Hindlimb muscle (tissue), 1 donor: ENCODE measurements at places on chromosomes 1 and 21.
A peak's percentile ranks its signal among the peaks of the same experiment; 100 is the strongest.

GRCh38 chr21:31456201-31456600 is 112.1 kb upstream of the TIAM1 start:
- DNase-seq, result no peak

GRCh38 chr1:214043167-214043566 is 55.4 kb downstream of the PROX1 start:
- DNase-seq, result no peak

- no peak for DNase-seq
Observed at GRCh38 chr1:181551754-181552153, 68.4 kb downstream of the CACNA1E start.

GRCh38 chr1:48675251-48675650 is 101.4 kb downstream of the BEND5 start:
- no peak for DNase-seq

- no peak for DNase-seq
Observed at GRCh38 chr1:75165264-75165663, 31.1 kb downstream of the LHX8 start.

GRCh38 chr1:118960567-118961136 is 27.5 kb downstream of the TBX15 start:
- no peak for DNase-seq

- DNase-seq, result no peak
Observed at GRCh38 chr1:41414716-41415306, 53.6 kb downstream of the FOXO6 start.

DNA sequence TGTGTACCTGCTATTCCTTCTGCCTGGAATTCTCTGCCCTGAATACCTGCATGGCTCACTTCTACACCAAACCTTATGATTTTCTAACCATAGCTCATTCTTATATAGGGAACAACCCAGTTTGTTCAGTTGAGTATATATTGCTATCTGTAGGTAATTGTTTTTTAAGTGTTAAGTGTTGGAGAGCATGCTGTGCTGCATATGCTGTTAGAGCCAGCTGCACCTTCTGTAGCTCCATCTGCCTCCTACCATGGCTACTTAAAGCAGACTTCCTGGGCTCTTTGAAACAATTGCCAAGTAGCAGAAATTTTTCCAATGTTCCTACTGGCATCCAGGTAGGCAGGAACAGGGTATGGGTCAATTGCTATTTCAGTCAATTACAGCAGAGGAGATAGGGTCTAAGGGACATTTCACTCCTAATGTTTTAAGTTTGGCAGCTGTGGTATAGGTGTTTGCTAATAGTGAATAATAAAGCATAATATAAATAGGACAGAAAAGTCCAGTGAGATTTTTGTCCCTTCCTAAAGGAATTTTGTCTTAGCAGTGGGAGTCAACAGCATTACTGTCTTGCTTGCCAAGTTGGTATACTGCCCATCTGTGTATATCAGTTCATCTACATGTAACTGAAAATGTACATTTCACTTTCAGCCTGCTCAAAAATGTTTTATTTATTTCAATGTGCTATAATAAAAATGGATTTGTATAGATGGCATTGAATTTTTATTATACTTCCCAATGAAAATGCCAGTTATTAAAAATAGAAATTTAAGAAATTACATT is 34.0 kb upstream of the C1orf115 start:
- DNase-seq, result no peak

DNA sequence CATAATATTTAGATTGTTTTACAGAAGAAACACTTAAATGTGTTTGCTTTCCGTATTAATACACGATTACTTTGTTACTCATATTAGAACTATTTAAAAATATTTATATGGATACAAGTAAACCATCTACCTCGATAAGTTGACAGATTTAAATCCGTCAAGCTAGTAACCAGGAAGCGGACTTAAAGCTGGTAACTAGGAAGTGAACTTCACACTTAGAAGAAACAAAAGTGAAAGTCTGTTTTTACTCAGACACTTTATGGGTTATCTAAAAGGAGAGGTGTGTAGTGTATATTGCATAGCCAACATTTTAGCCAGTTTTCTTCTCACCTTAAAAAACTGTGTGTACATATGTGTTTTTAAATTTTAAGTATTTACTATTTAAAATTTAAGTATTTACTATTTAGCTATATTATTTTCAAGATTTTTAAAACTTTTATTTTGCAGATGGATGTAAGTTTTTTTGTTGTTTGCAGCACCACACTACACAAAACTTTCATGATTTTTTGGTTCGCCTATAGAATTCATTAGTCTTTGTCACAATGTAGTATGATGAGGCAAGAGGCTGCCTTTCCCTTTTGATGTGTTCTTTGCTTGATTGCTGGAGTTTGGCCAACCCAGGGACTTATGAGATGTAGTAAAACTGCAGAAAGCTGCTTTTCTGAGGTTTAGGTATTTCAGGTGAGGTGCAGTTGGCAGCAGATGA is 2.7 kb downstream of the USP25 start:
- no peak for DNase-seq

DNA sequence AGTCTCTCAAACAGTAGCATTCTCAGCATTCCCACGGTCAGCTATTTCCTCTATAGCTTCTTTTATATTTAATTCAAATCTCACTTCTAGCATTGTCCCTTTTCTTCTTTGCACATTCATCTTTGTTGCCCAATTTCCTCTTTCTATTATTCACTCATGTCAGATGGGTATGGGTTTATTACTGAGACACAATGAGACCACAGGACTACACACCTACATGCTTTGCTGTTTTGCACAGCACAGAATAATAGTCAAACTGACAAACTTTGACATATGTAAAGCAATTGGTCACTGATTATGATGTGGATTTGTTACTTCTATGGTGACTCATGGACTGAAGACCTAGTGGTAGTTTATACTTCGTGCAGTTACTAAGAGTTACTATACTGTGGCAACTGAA is 5.8 kb upstream of the CD1C start:
- no peak for DNase-seq

GRCh38 chr1:162690672-162691434 is 58.6 kb downstream of the DDR2 start:
- no peak for DNase-seq

GRCh38 chr1:117046781-117047180 is 13.3 kb upstream of the TTF2 start:
- DNase-seq, result no peak

DNA sequence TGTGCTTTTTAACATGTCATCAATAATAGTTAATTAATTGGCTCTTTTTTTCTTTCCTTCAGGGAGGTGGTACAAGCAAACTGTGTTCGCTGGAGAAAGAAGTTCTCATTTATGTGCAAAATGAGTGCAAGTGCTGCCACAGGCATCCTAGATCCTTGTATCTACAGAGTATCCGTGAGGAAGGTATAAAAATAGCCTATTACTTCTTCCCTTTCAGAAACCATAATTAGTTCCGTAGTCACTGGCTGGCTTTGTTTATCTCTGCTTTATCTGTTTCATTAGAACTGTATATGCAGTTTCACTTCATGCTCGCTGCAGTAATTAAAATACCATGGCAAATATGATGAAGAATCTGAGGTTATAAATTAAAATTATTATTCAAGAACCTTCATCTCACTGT is 40.6 kb downstream of the EEIG2 start:
- no peak for DNase-seq

DNA sequence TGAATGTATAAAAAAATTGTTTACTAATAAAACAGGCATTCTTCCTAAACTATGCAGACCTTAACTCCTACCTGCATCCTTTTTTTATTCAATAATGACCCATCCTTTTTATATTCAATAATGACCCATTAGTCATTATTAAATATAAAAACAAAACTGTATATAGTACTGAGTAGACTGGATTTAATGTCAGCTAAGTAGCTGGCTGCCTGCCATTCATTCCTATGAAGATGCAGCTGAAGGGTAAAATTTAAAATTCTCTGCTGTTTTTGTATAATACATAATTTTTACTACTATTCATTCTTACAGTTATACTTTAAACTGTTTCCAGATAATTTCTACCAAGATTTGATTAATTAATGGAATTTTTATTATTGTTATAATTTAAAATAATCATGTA is 79.3 kb downstream of the DENND1B start:
- no peak for DNase-seq

DNA sequence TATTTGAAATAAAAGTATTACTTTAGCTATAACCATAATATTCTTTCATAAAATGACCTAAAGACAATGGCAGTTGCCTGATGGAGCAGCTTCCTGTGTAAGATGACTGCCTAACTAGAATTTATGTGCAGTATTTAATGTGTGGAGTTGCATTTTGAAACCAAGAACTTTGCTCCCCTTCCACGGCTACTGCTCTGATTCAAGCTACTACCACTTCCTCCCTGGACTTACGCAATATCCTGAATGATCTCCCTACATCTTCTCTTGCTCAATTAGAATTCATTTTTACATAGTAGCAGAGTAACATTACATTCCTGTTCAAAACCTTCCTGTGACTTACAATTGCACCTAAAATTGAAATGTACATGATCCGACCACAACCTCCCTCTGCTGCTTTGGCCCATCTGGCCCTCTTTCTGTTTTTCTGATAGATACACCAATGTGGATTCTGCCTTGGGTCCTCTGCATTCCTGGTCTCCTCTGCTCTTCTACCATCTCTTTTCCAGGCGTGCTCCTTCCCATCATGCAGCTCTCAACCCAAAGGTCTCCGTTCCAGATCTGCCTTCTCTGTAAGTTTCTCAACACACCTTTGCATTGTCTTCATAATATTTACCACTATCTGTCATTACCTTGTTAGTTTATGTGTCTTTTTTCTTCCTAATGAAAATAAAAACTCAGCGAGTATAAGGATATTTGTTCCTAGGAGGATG is 47.4 kb upstream of the USP25 start:
- no peak for DNase-seq

DNA sequence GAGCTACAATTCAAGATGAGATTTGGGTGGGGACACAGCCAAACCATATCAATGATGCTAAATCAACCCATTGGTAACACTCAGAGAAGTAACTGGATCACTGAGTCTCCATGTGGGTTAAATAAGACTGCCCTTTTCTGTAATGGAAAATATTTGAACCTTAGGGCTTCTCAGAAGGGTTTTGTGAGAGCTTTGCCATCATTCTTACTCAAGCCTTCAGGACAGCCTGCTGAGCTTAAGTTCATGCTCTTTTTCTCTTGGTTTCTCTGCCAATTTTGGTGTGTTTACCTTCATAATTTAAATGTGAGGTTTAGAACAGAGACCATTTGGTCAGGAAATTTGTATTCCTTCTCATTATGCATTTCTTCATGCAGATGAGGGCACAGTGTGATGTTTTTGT is 74.7 kb downstream of the DISC1 start:
- no peak for DNase-seq

DNA sequence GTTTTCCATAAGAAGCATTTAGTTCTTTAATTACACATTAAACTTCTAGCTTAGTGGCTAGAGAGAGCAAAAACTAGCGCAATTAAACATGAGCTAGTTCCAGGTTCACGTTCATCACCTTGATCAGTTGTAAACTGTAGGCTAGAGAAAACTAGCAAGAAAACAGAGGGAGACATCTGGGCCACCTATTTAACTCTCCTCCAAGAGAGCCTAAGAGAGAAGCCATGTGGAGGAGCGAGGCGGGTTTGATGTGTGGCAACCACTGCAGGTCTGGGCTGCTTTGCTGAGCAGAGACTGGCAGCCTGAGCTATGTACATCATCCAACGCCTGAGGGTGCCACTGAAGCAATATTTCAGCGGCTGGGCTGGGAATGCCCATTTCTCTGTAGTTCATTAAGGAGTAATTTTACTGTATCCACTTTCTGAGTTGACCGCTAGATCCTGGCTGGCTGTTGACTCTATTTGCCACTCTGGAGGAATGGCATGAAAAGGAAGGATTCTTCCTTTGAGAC is 252.9 kb downstream of the DYRK1A start:
- DNase-seq, result no peak

- no peak for DNase-seq
Observed at GRCh38 chr1:209620487-209620884, 31.7 kb downstream of the LAMB3 start.

GRCh38 chr1:214378492-214378891 is 97.5 kb downstream of the SMYD2 start:
- no peak for DNase-seq

GRCh38 chr1:6475381-6476133 is 9.6 kb upstream of the TNFRSF25 start:
- DNase-seq, result no peak

GRCh38 chr1:170768929-170769328 is 105.0 kb downstream of the PRRX1 start:
- DNase-seq, result no peak

GRCh38 chr1:100443811-100444571 is 91.7 kb downstream of the CDC14A start:
- peak; percentile 15 for DNase-seq

DNA sequence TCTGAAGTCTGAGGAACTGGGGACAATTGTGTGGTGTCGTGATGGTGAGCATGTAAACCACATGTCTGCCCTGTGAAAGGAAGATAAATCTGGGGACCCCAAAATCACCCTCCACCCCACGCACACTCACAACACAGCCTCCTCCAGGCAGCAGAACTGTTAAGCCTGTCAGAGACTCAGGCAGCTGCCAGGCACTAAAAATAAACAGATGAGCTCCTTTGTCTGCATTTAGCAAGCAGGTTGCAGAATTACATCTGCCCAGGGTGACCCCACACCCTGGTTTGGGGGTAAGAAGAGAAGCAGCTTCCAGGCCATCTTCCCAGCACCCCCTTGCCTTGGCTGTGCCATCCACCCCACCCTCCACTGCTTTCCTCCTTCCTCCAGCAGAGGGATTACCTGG is 119.1 kb upstream of the RUNX3 start:
- DNase-seq, result no peak

DNA sequence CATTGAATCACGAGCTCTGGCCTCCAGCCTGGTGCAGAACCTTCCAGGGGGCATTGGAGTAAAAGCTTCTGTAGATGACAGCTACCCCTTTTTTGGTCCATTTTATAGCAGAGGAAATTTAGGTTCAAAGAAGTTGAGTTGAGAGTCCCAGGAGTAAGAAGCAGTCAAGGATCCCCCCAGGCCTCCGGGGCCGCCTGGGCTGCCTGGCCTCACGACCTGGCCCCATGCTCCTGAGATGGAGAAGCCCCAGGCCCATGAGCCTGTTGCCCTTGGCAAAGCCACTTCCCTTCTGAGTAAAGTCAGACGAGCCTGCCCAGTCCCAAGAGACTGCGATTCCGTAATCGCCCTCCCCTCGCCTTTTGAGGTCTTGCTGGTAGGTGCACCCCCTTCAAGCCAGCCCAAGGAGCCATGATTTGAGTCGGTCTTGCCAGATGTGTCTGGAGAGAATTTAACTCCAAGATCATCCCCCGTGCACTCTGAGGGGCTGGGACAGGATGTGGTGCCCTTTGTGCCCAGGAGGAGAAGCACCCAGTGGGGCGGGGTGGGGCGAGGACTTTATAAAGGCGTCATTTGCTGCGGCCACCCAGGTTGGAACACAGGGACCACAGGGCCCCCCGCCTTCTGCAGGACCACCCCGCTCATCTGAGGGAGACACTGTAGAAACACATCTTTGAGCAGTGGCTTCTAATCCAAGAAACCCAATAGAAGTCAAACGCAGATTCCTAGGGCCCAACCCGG is 30.1 kb downstream of the PDE9A start:
- no peak for DNase-seq

DNA sequence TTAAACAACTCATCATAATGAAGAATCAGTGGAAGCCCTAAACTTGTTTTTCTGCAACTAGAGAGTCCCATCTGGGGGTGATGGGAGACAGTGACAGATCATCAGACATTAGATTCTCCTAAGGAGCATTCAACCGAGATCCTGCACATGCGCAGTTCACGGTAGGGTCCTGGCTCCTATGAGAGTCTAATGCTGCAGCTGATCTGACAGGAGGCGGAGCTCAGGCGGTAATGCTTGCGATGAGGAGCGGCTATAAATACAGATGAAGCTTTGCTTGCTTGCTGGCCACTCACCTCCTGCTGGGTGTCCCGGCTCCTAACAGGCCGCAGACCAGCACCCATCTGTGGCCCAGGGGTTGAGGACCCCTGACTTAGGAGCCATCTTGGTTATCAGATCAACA is 247.2 kb downstream of the FMN2 start:
- no peak for DNase-seq
